ENCODE measurements at places on chromosomes 16 and 17.

- no peak for DNase-seq
Measured at GRCh38 chr17:55776271-55776670, 25.4 kb downstream of the PCTP start.

DNA sequence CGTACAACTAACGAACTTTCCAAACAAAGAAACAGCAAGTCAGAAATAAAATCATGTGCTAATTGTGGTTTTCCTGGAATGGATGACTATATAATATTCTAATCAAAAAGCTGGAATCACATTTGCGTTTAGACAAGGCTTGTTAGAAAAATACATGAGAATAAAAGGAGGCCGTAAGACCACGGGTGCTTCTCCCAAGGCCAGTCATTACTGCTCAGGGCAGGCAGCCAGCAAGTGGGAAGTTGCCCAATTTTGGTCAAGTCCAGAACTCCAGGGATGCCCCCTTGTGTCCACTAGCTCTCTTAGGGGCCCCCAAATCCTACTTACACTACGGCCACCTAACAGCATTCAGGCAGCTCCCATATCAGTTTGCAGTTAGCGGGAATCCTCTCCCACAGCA lies 25.9 kb upstream of the LYRM9 start:
- DNase-seq, result no peak

GRCh38 chr17:42853597-42853967 lies 2.6 kb downstream of the AOC3 start:
- no peak for DNase-seq

- DNase-seq, result no peak
Measured at GRCh38 chr16:77944631-77945030, 77.7 kb upstream of the CLEC3A start.

DNA sequence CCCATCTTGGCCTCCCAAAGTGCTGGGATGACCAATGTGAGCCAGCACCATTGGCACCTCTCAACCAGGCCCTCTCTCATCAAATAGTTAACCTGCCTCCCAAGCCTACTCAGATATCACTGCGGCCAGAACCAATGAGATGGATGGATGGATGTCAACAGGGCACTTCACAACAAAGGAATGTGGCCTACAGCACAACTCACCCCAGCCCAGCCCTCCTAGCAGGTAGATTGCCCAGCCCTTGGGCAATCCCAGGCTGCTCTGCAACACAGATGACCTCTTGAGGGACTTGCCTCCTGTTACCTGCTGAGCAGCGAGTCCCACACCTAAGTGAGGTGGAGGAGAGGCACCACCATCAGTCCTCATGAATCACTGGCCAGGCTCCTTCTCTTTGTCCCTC lies 22.6 kb upstream of the KIFC3 start:
- DNase-seq, result no peak

- DNase-seq, result no peak
Measured at GRCh38 chr16:13961099-13961811, 41.3 kb downstream of the ERCC4 start.

- DNase-seq, result no peak
Measured at GRCh38 chr17:82663381-82664275, 15.4 kb upstream of the WDR45B start.

- no peak for DNase-seq
Measured at GRCh38 chr17:57396511-57396921, 140.2 kb downstream of the MSI2 start.

DNA sequence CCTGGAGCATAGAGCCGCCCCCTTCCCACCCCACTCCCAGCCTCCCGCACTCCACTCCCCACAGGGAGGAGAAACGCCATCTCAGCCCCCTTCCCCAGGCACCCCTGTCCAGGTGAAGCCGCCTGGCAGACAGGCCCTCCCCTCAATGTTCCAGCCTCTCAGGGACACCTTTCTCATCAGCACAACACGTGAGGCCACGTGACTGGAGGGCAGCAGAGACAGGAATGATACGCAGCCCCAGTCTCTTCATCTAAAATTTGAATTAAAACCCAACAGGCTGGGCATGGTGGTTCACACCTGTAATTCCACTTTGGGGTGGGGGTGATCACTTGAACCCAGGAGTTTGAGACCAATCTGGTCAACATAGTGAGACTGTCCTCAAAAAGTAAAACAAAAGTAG lies 20.2 kb upstream of the AATK start:
- DNase-seq, result no peak

DNA sequence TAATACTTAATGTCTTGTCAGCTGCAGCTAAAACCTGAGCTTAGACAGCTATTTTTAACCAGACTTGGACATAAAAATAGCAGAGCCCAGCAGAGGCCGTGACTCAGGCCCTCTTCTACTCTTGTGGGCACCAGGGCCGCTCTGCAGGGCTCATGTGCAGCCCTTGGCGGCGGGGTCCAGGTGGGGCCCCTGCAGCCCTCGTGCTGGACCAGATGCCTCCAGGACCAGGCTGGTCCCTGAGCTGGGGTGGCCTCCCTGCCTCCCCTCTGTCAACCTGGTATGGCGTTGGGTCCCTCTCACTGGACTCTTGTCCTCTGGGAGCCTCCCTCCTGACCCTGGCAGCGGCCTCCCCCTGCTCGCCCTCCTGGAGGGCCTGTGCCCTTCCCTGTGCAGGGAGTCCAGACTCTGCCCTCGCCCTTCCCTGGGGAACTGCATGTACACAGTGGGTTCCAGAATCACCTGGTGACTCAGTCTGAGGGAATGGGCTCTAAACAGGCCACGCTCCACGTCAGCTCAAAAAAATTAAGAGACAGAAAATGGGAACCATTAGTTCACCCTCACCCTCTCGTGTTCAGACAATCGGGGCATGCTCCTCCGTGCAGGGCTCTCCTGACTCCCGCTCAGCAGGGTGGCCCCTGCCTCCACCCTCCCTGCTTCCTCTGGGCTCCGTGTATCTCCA lies 9.7 kb downstream of the CDK5R1 start:
- no peak for DNase-seq

DNA sequence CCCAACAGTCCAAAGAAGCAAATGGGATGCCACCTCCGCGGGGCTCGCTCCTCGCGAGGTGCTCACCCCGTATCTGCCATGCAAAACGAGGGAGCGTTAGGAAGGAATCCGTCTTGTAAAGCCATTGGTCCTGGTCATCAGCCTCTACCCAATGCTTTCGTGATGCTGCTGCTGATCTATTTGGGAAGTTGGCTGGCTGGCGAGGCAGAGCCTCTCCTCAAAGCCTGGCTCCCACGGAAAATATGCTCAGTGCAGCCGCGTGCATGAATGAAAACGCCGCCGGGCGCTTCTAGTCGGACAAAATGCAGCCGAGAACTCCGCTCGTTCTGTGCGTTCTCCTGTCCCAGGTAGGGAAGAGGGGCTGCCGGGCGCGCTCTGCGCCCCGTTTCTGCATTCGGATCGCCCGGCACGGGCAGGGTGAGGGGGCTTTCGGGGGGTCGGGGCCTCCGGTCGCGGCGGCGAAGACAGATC lies at the start of gene CDH13:
Gene CDH13, plus strand, starts transcription at position 179 of the 471 bp plus-strand sequence.
- DNase-seq, result no peak

DNA sequence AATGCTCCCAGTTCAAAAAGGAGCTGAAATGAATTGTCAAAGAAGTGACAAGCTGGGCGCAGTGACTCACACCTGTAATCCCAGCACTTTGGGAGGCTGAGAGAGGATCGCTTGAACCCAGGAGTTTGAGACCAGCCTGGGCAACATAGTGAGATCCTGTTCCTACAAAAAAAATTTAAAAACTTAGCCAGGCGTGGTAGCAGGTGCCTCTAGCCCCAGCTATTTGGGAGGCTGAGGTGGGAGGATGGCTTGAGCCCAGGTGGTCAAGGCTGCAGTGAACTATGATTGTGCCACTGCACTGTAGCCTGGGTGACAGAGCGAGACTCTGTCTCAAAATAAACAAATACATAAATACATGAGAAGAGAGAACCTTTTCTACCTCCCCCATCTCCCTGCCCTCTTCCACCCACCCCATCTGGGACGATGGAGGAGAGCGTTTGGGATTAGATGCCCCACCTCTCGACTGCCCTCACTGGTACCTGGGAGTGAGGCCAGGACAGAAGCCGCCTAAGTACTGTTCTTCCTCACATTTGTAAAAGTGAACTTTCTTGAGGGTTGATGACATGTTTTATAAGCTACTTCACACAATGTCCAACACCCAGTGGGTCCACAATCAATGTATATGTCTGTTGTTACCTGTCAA lies 2.4 kb downstream of the IL4R start:
- DNase-seq, result no peak

- no peak for DNase-seq
Measured at GRCh38 chr16:19281246-19281645, 4.3 kb upstream of the CLEC19A start.

DNA sequence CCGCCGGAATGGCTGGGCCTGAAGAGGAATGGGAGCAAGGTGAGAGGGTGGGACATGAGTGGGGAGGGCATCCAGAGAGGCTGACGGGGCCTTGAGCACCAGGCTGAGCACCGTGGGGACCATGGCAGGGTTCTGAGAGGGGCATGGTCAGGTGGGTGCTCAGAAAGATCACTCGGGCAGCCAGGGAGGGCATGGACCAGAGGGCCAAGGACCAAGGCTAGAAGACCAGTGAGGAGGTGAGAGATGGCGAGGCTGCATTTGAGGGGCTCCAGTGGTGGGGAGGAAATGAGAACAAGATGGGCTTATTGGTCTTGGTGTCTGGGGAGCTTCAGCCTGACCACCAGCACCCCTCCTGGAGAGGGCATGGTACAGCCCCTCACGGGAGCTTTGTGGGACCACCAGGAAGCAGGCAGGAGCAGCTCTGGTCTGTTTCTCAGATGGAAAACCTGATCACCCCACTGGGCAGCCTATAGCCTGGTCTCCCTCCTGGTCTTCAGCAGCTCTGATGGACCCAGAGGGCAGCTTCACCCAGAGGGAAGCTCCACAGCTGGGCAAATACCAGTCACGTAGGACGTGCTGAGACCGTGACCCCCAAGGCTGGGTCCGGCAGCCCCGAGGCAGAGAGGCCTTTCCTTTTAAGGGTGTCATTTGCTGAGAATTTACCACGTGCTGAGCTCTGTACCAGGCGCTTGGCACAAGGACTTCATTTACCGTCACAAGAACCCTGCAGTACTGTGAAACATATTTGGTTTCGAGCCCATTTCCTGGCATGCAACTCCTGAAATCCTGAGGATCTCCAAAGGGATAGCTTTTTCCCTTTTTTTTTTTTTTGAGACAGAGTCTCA lies 11.4 kb upstream of the NCBP3 start:
- DNase-seq, result no peak

GRCh38 chr16:31073970-31074813 lies at the start of the genes ZNF646 and ZNF668:
Gene ZNF646 (plus strand): TSS chr16:31074422. CDS start chr16:31076325, 1,903 bp downstream.
Gene ZNF668 (minus strand): TSS chr16:31074240. CDS start chr16:31064459, 9,781 bp downstream.
- DNase-seq, result peak; percentile 86

DNA sequence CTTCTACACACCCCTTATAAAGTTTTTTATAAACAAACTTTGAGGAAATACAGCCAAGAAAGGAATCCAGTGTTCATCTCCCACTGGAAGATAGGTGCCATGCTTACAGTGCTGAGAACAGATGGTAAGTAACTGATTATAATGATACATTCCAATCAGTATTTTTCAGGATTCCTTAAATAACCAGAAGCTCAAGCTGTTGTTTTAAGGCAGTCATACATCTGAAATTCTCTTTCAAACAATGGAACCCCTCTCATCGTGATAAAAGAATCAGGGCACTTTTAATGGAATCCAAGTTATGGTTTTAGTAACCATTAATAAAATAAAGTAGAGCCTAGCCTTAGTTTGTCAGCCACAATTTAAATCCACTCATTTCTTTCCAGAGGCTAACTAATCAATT lies 56.1 kb upstream of the STAC2 start:
- no peak for DNase-seq

- DNase-seq, result no peak
Measured at GRCh38 chr17:3691617-3692067, 4.3 kb downstream of the P2RX5 start.

- DNase-seq, result no peak
Measured at GRCh38 chr16:27224741-27225300, 21.5 kb downstream of the KDM8 start.

DNA sequence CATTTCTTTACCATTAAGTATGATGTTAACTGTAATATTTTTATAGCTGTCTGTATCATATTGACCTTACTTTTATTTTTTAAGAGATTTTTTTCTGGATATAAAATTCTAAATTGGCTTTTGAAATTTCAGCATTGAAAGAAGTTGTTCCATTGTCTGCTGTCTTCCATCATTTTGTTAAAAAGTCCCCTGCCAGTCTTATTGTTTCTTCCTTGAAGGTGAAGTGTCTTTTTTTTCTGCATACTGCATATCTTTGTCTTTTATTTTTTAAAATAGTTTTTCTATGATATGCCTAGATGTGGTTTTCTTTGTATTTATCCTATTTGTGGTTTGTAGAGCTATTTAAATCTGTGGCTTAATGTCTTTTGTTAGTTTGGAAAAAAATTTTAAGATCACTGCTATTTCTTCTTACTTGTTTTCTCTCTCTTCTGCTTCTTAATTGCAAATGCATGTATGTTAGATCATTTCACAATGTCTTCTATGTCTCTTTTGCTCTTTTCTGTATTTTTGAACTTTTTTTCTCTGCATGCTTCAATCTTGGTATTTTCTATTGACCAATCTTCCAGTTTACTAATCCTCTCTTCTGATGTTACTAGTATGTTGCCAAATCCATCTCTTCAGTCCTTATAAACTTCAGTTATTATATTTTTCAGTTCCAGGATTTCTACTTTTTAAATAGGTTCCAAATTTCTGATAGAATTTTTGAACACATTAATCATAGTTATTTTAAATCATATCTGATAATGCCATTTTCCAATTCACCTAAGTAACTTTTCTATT lies 20.2 kb downstream of the IL21R start:
- DNase-seq, result no peak

DNA sequence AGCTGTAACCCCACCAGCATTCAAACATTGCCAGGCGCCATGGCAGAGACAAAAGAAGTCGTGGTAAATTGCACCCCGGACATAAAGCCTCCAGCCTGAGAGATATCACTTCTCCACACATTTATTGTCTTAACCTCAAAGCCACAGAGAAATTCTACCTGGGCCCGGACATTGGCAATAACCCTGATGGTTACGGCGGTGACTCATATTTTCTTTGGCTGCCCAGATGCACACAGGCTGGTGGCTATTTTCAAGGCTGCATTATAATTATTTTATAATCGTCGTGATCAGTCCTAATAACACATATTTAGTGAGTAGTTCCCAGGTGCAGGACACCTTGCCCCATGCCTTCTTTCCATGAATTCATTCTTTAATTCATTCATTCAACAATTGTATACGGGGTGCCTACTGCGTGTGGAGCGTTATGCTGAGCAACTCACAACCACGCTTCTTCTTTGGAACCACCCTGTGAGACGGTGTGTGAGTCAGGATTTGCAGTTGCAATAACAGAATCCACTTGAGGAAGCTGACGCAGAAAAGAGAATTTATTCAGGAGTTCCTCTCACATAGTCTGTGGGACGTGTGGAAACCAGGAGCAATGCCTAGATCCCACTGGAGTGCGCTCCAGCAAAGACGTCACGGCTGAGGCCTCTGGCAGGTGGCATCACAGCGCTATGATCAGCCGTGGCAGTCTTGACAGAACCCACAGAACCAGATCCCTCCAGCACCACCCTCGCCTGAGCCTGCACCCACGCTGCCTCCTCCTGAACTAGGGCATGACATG lies 245.7 kb downstream of the FOXL1 start:
- no peak for DNase-seq

GRCh38 chr16:58426966-58427365 lies 34.7 kb downstream of the GINS3 start:
- DNase-seq, result no peak

- no peak for DNase-seq
Measured at GRCh38 chr16:53991754-53992378, 287.9 kb downstream of the FTO start.

GRCh38 chr17:36094746-36095145 lies 4.8 kb upstream of the CCL3 start:
- DNase-seq, result no peak

- no peak for DNase-seq
Measured at GRCh38 chr17:22441776-22442175, 749.5 kb downstream of the KCNJ18 start.

- no peak for DNase-seq
Measured at GRCh38 chr16:51807551-51807950, 656.5 kb upstream of the SALL1 start.

- peak; percentile 30 for DNase-seq
Measured at GRCh38 chr17:17781591-17782496, 54.9 kb downstream of the SREBF1 start.
